ENCODE measurements at places on chromosomes 7 and 10.

GRCh38 chr10:80509403-80510161 is 28.1 kb upstream of the SH2D4B start:
- no peak for DNase-seq

GRCh38 chr10:10213237-10213636 is 804.4 kb upstream of the CELF2 start:
- no peak for DNase-seq

- DNase-seq = peak; percentile 73
Measured at GRCh38 chr10:30671026-30671616, 41.6 kb upstream of the LYZL2 start.

GRCh38 chr7:44484482-44485313 is 5.8 kb downstream of the NUDCD3 start:
- DNase-seq = no peak
